KG1 (cell line): ENCODE measurements at places on chromosomes 6 and 20.
A peak's percentile ranks its signal among the peaks of the same experiment; 100 is the strongest.

GRCh38 chr6:110682460-110682853 is 132.8 kb downstream of the CDK19 start:
- peak; percentile 86 for DNase-seq

GRCh38 chr6:157216570-157216969 is 106.7 kb downstream of the TMEM242 start:
- DNase-seq: no peak

DNA sequence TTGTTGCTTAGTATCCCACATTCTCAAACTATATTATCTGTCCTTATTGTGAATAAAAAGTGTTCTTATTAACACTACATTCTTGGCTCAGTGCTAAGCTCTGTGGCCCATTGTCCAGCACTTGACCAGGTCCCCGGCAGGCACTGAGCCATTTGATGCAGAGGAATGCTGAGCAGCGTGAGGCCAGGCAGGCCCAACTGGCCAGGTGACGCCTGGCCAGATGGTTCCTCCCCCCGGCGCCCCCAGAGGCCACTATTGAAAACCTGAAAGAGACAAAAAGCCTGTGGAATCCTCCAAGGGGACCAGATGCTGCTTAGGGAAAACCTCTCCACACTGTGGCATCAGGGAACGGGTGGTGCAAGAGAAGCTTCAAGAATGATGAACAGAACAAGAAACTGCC is 597.5 kb upstream of the JAG1 start:
- DNase-seq: no peak

DNA sequence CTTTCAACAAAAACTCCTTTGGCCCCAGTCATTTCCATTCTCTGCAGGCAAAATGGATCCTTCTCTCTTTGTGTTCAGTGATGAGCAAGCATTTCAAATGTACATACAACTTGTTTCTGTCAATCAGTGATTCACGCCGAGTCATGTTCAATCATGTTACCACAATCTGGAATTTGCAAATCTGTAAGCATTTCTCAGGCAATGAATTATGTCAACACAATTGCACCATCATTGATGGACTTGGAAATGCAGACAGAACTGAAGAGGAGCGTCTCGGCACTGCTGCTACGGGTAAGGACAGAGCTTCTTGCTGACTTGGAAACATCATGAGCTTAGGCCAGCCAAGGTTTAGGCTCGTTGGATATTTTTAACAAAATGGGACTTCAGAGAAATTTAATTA is 132.8 kb upstream of the AGPAT4 start:
- no peak for DNase-seq

GRCh38 chr6:142045380-142046278 is 87.1 kb upstream of the GJE1 start:
- no peak for DNase-seq

DNA sequence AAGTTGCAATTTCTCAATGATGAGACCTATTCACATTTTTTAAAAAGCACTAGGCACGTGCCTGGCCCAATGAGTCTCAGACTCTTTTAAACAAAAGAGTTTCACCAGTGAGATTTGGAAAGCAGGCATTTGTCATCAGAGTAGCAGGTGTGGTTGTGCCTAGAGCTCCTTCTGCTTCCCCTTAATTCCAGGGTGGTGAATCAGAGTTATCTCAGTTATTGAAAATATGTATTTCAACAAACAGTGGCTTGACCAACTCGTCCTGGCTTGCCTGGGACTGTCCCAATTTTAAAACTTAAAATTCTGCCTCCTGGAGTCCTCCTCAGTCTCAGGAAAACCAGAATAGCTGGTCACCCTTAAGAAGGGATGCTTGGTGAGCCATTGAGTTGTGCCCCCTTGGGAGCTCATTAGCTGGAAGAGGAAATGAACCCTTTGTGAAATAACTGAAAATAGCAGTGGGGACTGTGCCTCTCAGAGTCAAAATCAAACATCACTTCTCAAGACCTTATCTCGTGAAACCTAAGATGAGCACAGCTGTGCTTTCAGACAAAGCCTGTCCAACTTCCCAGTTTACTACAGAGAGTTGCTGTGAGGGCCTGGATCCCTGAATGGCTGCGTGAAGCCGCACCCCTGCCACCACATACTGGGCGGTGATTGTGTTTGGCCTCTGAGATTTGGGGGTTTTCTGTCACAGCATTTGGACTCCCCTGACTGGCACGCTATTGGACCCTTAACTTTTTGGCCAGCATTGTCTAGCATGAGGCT is 116.3 kb downstream of the ANKRD60 start:
- DNase-seq: no peak

GRCh38 chr6:40268166-40268565 is 319.0 kb downstream of the LRFN2 start:
- DNase-seq: no peak

DNA sequence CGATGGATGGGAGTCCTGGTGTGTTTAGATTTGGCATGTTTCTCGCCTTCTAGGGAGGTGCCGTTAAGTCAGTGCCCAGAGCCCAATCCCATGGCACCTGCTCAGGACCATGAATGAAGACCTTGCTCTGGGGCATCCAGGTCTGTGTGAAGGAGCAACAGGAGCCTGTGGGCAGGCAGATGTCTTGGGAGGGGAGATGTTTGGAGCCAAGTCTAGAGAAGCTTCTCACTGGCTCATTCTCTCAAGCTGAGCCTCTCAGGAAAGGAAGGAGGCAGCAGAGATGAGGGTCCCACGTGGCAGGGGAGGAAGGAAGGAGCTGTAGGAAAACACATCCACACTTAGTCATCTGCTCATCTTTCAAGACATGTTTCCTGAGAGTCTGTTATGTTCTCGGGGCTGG is 9.5 kb upstream of the SIRPB1 start:
- no peak for DNase-seq

DNA sequence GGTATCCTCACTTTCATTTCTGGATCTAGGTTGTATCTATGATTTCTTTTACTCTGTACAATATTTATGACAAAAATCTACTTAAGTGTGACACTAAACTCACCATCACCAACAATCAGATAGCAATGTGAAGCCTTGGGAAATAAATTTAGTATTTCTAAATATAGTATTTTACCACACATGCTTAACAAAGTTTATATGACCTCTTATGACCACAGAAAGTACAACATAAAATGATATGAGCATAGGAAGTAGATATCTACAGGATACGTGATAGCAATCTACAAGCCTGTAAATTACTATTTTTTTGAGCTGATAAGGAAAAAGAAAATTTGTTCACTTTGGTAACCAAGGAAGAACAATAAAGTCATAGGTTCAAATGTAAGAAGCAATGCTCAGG is 910.4 kb upstream of the CITED2 start:
- DNase-seq: no peak

GRCh38 chr6:9140172-9140571 is 704.8 kb upstream of the SLC35B3 start:
- DNase-seq: no peak

- no peak for DNase-seq
These were observed 72.0 kb upstream of the TBX18 start for GRCh38 chr6:84836366-84836765.

DNA sequence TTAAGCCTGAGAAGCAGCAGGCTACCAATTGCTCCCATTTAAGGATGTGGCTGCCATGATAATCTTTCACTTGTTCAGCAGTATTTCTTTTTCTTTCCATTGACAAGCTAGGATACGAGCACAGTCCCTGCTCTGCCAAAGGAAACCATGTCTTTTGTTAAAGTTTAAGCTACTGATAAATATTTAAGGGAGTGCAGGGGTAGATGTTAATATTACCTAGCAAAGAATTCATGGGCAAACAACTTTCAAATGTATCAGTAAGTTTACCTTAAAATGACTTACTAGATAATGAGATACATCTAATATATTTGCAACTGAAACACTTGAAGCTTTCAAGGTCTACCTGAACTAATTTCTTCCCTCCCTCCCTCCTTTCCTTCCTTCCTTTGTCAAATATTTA is 77.3 kb downstream of the OPN5 start:
- DNase-seq: no peak

DNA sequence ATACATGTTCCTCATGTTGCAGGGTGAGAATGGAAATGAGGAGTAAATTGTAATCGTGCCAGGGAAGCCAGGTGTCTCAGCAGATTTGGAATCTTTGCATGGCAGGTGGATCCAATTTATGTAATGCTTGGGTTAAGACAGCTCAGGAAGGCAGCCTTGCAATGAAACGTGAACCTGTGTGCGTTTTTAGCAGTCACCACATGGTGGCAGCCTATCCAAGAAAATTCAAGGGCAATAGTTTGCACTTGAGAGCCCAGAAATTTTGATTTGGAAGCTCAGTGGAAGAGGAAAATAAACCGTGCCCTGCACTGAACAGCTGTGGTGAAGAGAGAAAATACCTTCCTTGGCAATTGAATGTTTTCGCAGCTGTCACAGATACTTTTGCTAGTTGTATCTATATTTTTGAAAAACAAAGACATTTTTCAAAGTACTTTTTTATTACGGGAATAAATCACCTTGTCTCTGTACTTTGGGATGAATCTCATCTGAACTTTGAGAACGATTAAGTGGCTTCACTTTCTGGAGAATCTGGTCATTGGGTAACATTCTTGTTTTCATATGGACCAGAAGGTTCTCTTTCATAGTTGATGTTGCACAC is 26.5 kb downstream of the MTHFD1L start:
- peak; percentile 24 for DNase-seq

DNA sequence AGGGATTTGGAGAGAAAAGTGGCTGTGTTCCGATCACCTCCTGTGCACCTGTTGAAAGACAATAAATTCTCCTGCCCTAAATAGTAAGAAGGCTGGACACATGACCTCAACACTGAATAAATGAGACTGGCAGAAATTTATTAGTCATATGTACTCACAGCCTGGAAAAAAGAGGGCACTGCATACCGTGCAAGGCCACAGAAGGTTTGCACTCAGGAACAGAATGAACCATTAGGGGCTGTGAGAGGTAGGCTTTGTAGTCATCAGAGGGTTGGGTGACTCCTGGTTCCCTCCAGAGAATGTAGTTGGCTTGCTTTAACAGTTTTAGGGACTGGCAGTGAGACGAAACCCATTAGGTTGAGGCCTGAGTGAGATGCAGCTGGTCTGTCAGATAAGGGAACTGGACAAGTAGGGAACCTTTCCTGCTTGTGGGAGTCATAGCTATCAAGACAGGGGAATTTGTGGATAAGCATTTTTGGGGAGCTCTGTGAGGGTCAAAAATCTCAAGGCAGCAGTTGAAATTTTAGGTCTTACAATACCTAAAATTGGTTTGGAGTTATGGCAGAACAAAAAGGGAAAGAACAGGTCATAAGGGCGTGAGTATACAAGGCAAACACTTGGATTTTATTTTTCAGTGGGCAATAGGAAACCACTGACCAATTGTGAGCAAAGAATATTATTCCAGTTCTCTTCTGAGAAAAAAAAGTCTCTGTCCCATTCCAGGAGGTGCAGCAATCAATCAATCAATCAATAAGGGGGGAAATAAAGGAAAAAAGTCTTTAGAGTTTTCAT is 67.9 kb upstream of the BTN3A2 start:
- DNase-seq: no peak

GRCh38 chr6:150981095-150981494 is 115.6 kb downstream of the MTHFD1L start:
- no peak for DNase-seq

- DNase-seq: no peak
These were observed 118.2 kb upstream of the RIPOR2 start for GRCh38 chr6:25053875-25054371.

GRCh38 chr20:63782521-63782971 is 43.0 kb downstream of the SLC2A4RG start:
- no peak for DNase-seq

DNA sequence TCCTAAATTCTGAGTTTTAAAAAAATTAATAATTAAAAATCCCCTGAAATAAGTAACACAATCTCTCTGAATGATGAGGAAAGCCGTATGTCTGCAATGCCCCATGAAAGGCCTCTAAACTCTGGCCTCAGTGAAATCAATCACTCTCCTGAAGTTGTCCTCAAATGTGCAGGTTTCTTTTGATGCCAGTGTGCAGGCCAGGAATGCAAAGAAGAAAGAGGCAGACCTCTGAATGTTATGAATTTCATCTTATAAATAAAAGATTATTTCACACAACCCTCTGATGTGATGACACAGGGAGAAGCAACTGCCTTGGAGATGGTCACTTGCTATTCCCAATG is 121.8 kb downstream of the TBXT start:
- no peak for DNase-seq

GRCh38 chr20:34566978-34567891 is 8.7 kb downstream of the MAP1LC3A start:
- no peak for DNase-seq

GRCh38 chr6:114286211-114286610 is 56.6 kb downstream of the HS3ST5 start:
- DNase-seq: no peak

DNA sequence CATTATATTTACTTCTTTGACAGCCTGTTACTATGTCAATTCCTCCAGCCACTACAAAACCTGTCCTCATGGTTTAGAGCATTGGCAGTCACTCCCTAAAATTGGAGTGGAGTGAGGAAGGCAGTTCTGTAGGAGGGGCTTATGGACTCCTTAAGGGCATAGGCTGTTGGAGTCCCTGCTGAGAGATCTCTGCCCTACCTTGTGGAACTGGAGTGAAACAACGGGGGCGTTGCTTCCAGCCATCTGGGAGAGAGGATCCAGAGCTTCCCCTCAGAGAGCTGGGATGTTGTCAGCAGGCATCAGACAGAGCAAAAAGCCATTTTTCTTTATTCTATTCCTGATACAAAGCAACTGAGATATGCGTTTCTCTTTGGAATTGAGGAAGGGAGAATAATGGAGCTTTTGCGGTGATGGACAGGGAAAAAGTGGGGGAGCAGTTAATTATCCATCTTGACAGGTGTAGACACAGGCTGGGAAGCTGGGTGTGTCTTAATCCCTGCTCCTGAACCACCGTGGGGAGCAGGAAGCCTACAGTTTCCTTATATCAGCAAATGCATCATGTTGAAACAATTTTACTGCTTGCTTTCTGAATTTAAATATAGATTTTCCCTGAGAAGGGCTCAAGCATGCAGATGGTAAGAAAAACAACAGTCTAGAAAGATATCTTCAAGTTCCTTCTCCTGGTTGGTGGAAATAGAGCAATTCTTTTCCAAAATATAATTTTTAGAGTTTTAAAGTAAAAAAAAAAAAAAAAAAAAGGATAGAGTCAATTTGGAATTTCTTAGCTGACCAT is 402.5 kb downstream of the PLCB1 start:
- DNase-seq: no peak

- DNase-seq: no peak
These were observed 439.2 kb downstream of the C6orf118 start for GRCh38 chr6:164870164-164870563.

GRCh38 chr6:5749651-5750215 is 257.0 kb downstream of the NRN1 start:
- no peak for DNase-seq

- DNase-seq: no peak
These were observed 999 bp upstream of the PIM1 start for GRCh38 chr6:37168811-37169495.
